Hypothalamus (tissue), 51 donors: ENCODE measurements at places on chromosomes 2 and 18.

GRCh38 chr2:188604579-188604978 lies 312.9 kb downstream of the GULP1 start:
- no peak for DNase-seq

GRCh38 chr2:181459621-181460021 lies 2.4 kb downstream of the ITGA4 start:
- no peak for DNase-seq

GRCh38 chr2:182248362-182248761 lies 178.5 kb downstream of the PDE1A start:
- no peak for DNase-seq

DNA sequence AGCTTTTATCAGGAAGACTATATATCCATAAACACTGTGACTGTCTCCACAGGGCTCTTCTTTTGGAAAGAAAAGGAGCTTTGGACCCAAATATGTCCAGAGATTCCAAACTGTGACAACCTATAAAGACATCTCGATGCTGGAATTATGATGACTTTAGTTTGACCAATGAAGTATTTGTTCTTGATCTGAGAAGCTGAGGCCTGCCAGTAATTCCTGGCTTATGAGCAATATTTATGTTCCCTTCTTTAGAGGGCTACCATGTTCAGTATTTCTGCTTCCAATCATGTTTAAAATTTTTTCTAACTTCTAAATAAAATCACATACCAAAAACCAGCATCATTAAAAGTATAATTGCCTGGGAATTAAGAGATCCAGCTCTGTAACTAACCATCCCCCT lies 41.1 kb downstream of the FEZ2 start:
- DNase-seq: no peak

- no peak for DNase-seq
These were observed 41.6 kb downstream of the FN1 start for GRCh38 chr2:215394102-215394805.

DNA sequence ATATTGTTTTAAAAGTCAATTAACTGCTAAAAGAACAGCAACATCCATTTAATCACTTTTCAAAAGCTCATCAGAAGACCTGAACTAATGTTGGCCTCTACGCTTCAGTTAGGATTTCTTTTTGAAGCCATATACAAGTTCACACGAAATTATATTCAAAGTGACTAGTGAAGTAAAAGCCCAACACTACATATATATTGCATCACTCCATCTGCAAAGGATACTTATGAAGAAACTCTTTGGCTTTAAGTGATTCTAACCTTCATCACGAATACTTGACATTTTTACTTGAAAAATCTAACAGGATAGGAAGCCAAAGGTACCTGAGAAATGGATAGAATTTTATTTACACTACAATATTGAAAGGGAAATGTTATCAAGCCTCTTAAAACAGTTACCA lies 50.4 kb downstream of the LRPPRC start:
- DNase-seq: no peak

- no peak for DNase-seq
These were observed 21.8 kb upstream of the SIX2 start for GRCh38 chr2:45031028-45031427.

DNA sequence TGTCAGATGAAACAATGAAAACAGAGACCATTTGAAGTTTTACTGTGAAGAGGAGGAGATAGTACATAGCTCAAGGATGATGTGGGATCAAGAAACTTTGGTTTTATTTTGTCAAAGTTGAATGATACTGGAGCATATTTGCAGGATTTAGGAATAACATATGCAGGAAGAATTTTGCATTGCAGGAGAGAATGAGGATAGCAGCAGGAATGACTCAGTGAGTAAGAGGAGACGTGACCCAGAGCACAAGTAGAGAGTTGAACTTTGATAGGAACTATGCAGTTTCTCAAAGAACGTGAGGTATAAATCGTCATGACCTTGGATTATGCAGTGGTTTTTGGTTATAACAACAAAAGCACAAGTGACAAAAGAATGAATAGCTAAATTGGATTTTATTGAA lies 47.7 kb downstream of the MAPRE2 start:
- DNase-seq: no peak

DNA sequence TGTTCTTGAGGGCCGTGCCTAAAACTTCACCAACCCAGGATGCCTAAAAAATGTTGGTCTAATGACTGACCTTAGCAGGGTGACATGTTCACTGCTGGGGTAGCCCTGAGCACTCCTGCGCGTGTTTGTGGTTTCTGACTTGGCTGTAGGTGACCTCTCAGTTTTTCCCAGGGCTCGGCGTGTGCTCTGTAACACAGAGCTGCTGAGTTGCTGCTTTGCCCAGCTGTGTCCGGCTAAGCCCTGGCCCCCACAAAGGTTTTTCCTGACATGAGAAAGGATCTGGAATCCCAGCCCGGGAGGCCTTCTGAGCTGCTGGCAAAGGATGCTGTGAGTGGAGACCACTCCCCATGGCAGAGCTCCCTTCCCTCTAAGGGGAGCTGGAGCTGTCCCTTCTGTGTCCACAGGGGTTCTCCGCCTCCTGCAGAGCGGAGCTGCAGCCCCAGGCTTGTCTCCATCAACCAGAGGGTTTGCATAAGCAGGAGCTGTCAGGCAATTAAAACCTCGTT lies 52.7 kb downstream of the CRIM1 start:
- DNase-seq: no peak

DNA sequence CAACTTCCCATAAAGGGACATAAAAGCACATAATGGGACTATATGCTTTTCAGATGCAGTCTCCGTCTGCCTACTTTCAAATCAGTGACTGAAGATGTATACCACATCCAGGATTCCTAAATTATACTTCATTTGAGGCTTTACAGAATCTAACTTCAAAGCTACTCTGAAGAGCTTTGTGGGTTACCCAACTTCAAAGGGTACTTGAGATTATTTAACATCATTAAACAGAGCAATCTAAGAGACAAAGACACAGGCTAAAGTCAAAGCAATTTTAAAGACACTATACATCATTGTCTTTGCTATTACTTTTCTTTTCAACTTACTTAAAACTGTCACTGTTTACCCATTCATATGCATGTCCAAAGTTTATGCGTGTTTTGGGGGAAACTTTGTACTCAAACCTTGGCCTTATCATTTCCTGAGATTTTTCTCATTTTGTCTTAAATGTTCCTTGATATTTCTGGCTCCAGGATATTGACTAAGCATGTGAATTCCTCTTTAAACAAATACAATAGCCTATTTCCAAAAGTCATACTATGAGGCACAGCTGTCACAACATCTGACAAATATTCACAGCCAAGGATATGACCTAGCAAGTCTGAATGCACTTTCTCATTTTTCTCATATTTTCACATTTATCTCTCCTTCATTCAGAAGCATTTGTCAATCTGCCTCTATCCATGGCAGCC lies 1985.1 kb upstream of the PIK3C3 start:
- no peak for DNase-seq

GRCh38 chr18:63832470-63832869 lies 55.0 kb upstream of the SERPINB2 start:
- no peak for DNase-seq

DNA sequence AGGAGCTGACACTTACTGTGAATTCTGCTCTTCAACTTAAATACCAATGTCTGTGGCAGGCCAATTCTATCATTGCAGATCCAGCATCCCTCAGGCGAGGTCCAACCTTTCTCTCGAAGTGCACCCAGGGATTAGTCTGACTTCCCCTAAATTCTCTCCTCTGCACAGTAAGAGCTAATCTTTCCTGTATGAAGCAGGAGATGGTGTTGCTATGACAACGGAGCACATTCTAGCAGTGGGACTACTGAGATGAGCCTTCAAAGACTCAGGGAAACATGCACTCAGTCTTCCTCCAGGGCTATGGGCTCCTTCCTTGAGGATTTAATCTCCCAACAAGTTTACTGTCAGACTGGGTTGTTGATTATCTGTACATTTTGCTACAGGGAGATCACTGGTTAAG lies 176.3 kb downstream of the NOL4 start:
- DNase-seq: no peak

GRCh38 chr2:58609326-58609725 lies 368.2 kb upstream of the FANCL start:
- DNase-seq: no peak

DNA sequence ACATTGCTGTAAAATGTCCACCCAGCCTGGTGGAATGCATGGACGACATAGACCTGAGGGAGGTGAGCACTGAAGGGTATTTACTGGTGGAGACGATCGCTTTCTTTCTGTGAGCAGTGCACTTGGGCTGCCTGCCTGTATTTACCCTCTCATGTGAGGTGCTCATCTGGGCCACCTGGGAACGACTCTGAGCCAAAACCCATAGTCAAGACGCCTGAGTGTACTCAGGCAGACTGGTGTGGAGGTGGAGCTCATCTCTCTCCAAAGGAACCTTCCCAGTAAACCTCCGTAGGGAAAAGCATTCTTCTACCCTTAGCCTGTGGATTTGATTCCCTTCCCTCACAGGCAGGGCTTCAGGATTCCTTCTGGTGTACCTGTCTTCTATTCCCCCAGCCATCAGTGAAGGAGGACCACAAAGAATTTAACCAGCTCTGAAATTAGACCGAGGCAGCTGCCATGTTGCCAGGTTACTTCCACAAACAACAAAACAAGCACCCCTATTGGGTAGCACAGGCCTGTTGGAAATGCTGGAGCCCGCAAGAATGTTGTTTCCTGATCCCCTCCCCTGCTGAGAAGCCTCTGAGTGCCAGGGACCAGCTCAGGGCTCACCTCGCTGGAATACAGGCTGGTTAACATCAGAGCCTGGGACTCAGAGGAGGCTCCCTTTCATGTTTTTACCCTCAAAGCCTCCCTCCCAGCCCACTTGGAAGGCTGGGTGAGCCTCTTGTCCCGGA lies 47.5 kb upstream of the TXNDC2 start:
- no peak for DNase-seq

DNA sequence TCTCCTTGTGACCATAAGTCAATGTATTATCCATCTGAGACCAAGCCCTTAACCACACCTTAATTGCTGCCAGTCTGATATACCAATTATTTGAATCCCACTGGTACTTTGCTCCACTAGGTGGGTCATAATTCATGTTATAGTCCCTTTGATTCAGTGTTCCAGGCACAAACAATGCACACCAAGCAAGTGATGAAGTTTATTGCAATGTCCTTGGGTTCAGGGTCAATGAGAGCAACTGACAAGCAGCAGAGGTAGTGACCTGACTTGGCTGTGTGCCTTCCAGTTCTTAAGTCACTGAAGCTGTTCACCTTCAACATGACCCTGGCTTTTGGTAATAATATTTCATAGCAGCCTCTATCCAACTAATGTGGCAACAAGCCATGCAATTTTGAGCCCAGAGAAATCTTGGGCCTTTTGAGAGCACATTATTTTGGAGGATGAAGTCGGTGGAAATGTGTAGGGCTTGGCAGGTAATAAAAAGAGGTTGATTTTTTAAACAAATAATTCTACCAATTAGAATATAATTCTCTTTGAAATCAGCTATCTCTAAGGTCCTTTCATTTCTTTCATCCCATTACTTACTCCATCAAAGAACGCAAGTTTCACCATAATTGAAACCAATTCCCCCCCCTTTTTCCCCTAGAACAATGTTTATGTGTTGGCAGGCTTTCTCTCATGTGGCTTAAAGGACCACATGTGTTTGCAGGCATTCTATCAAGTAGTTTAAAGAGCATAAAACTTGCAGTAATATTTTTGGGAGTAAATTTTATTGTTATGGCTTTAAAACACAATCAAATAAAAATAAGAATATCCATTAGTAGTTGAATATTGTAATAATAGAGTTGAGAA lies 3.1 kb upstream of the CPO start:
- no peak for DNase-seq

DNA sequence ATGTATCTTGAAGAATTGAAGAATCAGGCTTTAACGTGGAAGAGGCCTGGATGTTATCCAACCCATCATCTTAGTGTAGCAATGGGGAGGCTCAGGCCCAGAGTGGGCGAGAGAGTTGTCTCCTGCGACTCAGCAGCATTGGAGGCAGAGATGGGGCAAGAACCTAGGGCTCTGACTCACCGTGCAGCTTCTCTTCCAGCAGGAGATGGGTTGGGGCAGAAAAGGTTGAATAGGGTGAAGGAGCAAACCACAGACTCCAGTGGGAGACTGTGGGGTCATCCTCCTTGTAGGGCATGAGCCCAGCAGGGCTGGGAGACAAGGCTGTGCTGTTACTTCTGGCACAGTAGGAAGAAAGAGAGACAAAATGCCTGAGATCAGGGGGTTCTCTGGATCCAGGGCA lies 1.4 kb downstream of the IL36RN start:
- DNase-seq: no peak

- no peak for DNase-seq
These were observed 513.1 kb downstream of the PARD3B start for GRCh38 chr2:205058409-205058808.

- no peak for DNase-seq
These were observed 225.0 kb upstream of the NT5C1B start for GRCh38 chr2:18814387-18814786.

DNA sequence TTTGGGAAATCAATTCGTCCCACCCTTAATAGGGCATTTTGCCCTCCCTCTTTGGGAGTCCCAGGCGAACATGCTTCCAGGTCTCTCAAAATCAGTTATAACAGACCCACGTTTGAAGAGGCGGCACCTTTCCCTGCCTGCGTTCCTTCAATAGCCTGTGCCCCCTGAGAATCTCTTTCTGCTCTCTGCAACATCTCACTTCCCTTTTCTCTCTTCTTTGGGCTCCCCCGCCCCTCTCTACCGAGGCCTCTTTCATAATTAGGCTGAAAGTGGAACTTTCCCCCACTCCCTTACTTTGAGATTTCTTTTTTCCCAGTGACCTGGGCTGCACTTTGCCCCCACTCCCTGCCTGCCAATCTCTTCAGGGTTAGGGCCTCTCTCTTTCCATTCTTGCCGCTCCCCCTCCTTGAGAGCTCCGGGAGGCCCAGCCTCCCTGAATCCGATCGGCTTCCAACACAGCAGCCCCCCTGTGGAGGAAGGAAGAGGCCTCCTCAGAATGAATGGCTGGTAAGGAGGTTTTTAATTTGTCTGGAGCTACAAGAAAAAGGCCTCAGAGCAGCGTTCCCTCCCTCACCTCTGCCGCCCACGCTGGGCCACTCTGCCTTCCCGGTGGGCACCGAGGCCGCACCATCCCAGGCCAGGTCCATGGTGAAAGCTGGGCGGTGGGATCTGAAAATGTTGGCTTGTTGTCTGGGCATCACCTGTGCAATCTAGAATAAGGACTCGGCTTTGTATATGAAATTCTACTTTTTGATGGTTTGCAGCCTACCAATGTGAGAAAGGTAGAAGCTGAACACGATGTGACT lies 162.6 kb upstream of the SIX3 start:
- DNase-seq: no peak
